Umbilical cord (tissue), 2 donors: ENCODE measurements at places on chromosomes 1 and 21.

GRCh38 chr1:203121186-203122015 lies 6.1 kb upstream of the ADORA1 start:
- DNase-seq, result no peak

DNA sequence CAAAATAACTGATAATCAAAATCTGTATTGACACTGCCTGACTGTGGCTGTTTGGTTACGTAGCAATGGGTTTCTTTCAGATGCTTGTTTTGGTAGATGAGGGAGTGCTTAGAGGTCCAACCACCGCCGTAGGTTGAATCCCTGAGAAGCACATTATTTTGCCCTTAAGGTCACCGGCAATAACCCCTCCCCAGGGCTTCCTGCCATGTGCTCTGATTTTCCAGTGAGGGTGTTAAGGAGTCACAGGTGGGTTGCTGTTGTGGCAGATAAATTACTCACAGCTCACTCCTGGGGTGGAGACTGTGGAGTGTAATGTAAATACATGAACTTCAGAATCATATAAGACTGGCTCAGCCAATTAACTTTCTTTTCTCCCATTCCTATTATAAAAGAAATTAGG lies 81.5 kb upstream of the ZP4 start:
- DNase-seq, result no peak

- no peak for DNase-seq
Measured at GRCh38 chr1:235942625-235942934, 75.9 kb upstream of the LYST start.

DNA sequence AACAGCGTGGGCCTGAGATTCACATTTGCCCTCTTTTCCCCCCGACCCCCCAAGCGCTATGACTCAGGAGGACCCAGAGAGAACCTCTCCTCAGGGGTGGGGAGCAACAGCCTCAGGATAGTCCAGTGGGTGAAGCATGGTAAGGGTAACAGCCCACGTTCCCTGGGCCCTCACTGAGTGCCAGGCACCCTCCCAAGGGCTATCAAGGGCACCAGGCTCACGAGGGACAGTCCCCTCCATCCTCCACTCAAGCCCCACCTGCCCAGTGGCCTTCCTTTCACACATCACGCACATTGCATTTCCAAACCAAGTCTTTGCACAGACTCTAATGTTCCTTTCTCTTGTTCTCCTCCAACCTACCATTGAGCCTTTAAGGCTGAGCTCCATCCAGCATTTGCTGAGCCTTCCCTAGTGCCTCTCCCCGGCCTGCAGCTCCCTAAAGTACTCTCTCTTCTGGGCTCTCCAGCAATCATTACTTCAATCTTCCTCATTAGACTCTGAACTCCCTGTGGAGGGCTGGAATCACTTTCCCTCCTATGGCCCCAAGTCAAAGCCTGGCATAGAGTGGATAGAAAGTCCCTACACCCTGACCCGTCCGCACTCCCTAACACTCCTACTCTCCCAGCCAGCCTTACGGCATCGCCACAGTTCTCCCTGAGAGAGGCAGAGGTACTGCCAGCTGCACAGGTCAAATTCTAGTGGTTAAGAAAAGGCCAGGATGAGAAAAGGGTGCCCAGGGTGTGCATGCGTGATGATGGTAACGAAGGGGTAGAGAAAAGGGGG lies 1.0 kb downstream of the AKR7A2 start:
- no peak for DNase-seq

GRCh38 chr1:56404066-56404465 lies 175.3 kb downstream of the PLPP3 start:
- DNase-seq, result no peak

- DNase-seq, result peak; percentile 84
Measured at GRCh38 chr1:3530926-3531818, 76.7 kb downstream of the ARHGEF16 start.

GRCh38 chr1:178725466-178726086 lies 532 bp downstream of the RALGPS2 start:
- DNase-seq, result peak; percentile 34

DNA sequence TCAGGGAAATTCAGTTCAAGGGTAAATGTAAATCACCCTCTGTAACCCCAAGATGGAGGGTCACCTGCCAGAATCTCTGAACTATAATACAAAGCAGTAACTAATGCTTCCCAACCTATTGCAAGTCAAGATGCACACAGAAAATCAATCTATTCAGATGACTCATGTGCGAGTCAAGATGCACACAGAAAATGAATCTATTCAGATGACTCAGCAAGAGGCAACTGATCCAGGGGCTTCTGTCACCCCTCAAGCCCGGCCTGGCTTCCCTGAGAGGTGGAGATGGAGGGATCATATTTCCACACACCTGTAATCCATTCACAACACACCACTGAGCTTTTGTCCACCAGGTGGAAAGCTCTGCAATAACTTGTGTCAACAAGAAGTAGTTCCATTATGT lies 17.4 kb upstream of the HIVEP3 start:
- no peak for DNase-seq

- DNase-seq, result no peak
Measured at GRCh38 chr21:41851090-41851790, 27.9 kb downstream of the PRDM15 start.

DNA sequence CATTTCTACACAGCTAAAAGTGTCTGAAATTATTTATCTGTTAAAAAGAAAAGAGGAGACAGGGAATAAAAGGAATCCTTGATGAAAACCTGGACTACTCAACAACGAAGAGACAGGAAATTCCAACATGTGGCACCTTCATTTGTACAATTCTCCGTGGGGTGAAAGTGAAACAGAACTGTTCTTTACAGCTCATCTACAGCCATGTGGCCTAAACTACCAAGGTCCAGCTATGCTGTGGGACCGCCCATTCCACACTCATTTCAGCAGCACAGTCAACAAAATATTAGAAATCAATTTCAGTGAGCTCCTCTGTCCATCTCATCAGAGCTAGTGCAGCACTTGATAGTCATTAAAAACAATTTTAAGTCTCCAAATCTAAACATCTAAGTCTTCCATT lies 44.0 kb downstream of the UBR4 start:
- no peak for DNase-seq

- DNase-seq, result no peak
Measured at GRCh38 chr21:34802180-34802899, 133.5 kb downstream of the CLIC6 start.

DNA sequence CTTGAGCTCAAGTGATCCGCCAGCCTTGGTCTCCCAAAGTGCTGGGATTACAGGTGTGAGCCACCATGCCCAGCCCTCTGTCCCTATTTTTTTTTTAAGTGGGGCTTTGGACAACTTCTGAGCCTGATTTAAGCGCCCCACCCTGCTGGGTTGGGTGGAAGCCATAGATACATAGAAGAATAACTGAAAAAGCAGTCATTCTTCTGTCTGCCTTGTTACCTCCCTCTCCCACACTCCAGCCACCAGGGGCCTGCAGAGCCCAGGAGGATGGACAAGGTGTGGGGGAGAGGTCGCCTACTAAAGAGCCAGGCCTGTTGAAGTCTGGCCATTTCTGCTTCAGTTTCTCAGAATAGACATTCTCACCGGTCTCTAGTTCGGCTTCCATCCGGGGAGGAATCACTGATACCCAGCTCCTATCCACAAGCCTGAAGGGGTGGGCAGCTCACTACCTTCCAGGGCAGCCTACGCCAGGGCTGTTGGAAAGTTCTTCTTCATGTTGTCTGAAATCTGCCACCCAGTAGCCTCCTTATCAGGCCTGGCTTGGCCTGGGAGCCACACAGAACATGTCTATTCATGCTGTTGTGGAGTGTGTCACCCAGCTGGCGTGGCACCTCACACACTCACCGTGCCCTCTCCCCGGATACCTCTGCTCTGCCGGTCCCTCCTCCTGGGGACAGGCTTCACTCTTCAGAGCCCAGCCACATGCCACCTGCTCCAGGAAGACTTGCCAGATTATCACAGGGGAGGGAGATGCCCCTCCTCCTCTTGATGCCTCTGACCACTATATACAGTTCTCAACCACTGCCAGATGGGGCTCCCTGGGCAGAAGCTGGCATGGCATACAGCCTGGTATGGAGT lies 27.7 kb downstream of the KNCN start:
- no peak for DNase-seq

DNA sequence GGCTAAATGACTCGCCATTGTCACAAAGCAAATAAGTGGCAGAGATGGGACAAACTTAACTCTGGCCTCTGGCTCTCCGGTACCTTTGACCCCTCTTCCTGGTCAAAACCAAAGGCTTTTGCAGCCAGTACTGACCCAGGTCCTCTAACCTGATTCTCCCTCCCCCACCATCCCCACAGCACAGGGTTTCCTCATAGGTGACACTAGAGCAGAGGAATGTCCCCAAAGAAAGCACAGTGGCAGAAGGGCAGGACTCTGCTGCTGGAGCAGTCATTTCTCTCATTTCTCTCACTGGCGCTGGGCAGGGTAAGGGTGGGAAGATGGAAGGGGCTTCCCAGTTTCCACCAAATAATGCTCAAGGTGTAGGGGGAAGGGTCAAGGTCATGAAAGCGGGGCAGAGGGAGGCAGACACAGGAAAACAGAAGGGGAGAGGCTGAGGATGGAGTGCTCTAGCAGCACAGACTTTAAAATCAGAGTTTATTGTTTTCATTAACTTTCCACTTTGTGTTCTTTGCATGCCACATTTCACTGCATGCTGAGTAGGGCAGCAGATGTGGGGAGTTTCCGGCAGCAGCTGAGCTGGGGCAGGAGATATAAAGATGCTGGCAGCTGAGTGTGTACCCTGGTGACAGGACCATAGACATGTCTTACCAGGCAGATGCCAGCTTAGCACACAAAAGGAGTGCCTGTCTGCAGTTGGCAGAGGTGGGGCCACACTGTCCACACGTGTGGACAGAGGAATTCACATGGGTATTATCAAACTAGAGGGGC lies 80.5 kb downstream of the FAM78B start:
- DNase-seq, result no peak

GRCh38 chr1:175385316-175385715 lies 192.7 kb upstream of the KIAA0040 start:
- no peak for DNase-seq

DNA sequence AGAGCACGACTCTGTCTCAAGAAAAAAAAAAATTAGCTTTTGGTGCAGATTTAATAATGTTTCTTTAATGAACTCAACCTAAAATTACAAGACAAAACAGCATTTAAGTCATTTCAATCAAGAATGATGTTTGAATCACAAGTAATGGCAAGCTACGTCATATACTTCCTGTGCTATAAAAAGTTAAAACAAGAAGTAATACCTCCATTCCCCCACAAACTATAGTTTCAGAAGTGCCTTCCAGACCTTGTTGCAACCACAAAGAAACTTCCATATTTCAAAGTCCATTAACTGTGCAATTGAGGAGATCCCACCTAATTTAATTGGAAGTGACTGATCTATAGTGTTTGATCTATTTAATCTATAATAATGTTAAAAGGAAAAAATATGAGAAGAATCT lies 15.1 kb downstream of the NRDC start:
- no peak for DNase-seq

- DNase-seq, result no peak
Measured at GRCh38 chr1:175842550-175842949, 99.2 kb upstream of the TNR start.

DNA sequence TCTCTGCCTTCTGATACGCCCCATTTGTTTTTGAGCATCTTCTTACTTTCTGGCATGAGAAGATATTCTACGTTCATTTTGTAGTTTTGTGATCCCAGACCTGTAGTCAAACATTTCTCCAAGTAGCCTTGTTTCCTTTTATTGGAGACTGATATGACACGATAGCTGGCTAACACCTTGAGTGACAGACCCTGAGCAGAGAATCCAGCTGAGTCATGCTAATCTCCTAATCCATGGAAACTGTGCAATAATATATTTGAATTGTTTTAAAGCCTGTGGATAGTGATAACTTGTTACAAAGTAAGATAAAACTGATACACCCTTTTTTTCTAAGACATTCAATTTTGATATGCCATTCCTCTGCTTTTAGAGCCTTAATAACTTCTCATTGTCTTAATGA lies 1.2 kb upstream of the IFI44L start:
- no peak for DNase-seq

DNA sequence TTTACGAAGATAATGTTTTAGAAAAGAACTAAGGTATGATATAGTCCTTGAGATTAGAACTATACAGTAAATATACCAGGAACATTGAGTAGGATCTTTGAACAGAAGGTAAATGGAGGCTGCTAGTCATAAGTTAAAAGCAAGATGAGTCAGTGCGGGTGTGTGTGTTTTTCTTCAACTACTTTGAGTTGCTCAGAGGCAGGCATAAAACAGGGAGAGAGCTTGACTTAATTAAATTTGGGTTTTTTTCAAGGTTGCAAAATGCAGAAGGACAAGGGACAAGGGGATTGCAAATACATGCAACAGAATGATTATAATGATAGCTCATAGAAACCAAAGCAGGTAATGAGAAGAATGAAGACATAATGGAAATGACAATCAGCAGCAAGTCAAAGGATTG lies 815.1 kb downstream of the NCAM2 start:
- no peak for DNase-seq

- peak; percentile 92 for DNase-seq
Measured at GRCh38 chr1:57012315-57012714, 46.5 kb upstream of the C8B start.

DNA sequence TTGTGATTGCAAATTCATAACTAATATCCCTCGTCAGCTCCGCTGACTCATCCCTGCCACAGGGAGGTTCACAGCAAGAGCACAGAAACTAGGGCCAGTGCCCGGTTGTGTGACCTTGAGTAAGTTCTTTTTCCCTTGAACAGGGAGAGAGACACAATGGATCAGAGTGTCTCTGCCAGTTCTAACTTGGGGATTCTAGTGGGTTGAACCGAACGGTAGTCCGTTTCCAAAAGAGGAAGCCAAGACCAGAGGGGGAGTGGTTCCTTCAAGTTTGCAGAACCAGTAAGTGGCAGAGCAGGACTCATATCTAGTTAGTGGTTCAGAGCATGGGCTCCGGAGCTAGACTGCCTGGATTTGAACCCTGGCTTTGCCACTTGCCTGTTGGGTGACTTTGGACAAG lies 4.9 kb upstream of the SHISA4 start:
- DNase-seq, result no peak

DNA sequence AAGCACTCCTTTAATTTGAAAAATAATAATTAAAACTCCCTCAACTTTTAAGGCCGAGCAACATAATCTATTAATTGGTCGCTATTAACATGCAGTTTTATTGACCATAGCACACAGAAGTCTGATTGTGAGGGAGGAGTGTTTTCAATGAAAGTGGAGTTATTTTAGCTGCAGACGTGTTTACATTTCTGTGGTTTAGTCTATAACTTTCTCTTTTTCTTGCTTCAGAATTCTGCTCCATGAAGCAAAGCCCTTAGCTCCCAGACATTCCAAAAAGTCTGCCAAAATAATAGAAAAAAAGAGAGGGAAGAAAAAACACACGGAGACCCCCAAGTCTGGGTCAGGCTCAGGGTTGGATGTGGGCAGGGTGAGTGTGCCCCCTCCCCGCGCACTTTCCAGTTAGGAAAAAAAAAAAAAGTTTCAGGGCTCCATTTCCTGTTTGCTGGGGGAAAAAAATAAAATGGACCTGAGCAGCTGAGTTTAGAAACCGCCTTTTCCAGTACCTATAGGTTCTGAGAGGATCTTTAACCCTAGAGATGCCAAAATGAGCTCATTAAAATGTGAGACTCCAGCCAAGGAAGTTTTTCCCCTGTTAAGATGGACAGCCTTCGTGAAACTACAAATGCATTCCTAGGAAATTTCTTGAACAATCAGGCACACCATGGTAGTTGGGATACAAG lies 143.7 kb upstream of the ETS2 start:
- DNase-seq, result peak; percentile 68
